ENCODE measurements at places on chromosomes 5 and 9.

- DNase-seq = no peak
These were observed 299.0 kb downstream of the PRELID2 start for GRCh38 chr5:145536133-145536532.

- no peak for DNase-seq
These were observed at the start of gene SEPTIN8 for GRCh38 chr5:132777209-132778069. Gene SEPTIN8 (minus strand): TSS chr5:132777239. CDS start chr5:132777137, 102 bp downstream.

- DNase-seq = peak; percentile 46
These were observed 19.6 kb upstream of the ISOC1 start for GRCh38 chr5:129074903-129075302.

- no peak for DNase-seq
These were observed 126.9 kb upstream of the ANKRD55 start for GRCh38 chr5:56359809-56360685.

GRCh38 chr5:36153726-36154125 lies 1.8 kb downstream of the SKP2 start:
- no peak for DNase-seq

DNA sequence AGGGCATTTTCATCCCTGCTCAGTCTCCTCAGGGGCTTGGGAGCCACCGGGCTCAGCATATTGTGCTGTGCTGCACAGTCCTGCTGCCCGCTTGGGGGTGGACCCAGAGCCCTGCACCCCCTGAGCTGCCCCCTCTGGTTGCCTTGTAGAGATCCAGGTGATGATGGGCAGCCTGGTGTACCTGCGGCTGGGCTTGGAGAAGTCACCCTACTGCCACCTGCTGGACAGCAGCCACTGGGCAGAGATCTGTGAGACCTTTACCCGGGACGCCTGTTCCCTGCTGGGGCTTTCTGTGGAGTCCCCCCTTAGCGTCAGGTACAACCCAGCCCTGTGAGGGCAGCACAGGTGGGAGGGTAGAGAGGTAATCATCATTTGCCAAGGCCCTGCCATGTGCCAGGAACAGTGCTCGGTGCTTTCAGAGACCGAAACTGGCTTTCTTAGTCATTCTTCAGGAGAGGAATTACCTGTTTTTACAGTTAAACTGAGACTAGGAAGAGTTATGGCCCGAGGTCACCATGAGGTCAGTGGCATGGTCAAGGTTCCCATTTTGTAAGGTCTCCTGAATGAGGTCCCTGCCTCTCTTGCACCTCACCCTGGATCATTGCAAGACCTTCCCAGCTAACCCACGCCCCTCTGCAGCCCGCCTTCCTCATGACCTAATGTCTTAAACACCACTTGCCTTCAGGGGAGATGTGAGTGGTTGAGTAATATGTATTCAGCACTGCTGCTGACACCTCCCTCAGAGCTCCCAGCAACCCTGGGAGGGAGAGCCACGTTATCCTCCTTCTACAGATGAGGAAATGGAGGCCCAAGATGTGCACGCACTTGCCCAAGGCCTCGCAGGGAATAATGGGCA lies 7.5 kb downstream of the NHP2 start:
- DNase-seq = no peak

- DNase-seq = no peak
These were observed 3.6 kb upstream of the RGMB start for GRCh38 chr5:98769959-98770208.

DNA sequence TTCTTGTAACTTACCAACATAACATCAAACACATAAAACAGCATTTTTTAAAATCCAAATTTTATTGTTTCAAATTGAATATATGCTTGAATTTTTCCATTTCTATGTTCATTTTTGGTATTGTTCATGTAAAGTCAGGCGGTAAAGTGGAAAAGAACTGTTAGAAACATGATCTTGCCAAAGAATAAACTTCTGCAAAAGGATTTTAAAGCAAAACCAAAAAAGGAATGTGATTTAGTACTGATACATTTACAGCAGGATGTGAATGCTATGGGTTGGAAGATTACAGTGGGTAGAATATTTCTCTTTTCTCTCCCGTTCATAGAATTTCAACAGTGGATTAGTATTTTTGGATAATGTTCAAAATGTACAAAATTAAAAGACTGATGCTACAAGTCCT lies 277.2 kb upstream of the MPDZ start:
- DNase-seq = no peak

DNA sequence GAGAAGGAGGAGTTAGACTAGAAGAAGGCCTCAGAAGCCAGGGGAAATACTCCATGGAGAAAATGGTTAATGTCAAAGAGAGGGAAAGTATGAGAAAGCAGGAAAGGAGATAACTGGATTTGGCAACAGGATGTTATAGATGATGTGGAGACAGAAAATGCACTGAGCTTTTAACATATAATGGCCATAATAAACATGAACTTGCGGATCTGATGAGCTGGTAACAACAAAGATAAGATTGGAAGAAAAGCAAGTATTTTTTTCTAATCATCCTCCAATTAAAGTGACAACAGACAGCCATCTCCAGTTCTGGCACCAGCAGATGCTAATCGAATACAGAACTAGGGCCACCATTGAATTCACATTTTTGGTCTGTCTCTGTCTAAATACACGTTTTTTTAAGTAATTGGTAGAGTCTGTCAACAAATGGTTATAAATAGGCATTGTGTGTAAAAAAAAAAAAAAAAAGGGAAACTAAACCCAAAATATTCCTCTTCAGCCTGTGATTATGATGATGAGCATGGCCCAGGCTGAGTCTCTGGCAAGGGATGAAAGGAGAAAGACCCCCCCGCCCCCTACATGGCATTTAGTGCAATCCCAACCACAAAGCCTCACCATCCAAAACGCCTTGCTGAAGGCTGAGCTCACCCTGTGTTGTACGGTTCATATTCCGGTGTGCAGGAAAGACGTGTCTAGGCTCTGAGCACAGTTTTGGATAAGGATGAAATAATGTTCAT lies 149.5 kb upstream of the LHFPL2 start:
- DNase-seq = no peak

DNA sequence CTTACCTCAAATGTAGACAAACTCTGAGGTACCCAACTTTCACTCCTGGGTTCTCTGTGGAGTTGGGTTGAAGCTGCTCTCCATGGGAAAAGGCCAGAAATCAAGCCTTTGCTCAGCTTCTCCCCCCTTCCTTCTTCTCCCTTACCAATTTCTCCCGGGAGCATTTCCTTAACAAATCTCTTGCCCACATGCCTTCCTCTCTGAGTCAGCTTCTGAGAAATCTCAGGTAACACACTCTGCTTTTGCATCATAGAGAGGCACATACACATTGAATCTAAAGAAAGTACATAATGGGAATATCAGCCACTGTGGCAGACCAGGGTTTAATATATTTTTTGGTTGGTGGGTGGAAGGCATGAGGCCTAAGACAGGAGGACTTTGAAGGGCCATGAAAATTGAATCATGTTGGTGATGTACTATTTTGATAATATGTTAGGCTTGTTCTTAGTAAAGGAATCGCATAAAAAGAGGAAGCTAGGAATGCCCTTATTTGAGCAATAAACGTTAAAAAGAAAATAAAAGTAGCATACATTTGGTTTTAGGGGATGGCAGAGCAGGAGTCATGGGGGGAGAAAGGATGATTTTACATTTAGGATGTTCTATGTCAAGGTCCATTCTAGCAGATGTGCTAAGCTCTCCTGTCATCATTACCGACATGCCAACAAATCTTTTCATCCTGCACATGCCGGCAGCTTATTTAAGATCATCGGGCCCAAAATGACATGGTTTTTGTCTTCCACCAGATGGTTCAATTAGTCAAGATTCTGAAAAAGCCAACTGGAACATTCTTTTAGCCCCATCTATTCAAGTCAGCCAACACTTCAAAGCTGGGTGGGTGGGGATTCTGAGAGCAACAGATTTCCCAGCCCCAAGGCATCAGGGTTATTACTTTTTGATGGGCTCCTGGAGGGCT lies 199.5 kb upstream of the CLINT1 start:
- DNase-seq = no peak

DNA sequence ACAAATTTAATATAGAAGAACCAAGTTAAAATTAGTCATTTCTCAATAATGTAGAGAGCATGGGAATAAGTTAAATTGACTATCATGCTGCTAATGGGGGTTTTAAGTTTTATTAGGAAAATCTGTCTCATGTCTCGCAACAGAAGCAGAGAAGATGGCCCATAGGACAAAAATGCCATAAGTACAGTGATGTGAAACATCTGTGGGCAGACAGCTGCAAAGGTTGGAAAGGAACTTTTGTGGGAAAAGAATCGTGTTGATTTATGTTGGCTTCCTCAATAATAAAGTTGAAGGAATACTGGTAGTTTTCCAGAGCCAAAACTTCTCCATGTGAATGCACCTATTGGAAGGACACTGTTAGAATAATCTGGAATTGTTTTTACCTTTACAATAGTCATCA lies 44.8 kb downstream of the VCAN start:
- DNase-seq = no peak

GRCh38 chr9:79674052-79674777 lies 102.5 kb downstream of the TLE4 start:
- DNase-seq = no peak

DNA sequence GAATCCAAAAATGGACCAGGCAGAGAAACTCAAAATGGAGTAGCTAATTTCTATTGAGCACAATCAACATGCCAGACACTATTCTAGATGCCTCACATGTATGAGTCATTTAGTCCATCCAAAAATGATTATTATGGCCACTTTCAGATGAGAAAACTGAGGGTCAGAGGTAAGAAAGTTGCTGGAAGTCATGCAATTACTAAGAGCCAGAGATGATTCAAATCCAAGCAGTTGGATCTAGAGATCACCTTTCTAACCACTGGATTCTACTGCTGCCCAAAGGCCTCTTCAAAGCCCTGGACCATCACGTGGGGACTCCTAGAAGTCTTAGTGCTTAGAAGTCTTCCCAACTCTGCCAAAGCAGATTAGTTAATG lies 51.8 kb upstream of the HMHB1 start:
- DNase-seq = no peak

DNA sequence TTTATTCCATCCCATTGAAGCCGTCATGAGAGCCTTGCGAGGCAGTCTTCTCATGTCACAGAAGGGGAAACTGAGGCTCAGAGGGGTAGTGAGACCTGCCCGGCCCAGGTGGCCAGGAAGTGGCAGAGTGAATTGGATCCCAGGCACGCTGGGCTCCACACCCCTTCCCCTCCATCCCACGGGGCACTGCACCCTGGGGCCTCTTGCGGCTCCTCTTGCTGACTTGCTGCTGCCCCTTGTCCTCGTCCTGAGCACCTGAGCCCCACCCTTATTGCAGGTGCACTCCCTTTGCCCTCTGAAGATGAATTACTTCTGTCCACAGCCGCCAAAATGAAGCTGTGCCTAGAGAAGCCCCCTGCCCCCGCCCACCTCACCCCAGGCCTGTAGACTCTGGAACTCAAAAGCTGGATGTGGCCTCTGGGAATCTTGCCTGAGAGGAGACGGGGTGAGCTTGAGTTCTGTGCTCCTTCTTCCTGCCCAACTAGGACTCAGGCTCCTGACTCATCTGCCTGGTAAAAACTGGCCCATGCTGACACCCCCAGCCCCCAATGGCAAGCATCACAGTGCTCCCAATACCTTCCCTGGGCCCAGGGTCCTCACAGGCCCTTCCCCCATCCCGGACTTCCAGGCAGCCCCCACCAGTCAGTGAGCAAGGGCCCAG lies 6.4 kb downstream of the NEURL1B start:
- no peak for DNase-seq

DNA sequence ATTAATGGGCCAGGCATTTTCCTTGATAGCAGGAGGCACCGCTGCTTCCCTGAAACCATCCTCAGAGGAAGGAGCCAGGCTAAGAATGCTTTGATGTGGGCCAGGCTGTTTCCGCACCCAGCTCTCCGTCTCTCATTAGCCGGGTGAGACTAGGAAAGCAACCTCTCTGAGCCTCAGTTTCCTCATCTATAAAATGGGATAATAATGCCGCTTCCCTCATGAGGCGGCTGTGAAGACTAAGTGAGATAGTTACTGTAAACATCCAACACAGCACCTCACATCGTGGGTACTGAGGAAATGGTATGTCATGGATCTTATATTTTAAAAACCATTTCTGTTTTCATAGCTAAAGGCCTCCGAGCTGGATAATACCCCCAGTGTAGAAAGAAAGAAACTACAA lies 46.5 kb downstream of the NEK6 start:
- no peak for DNase-seq

DNA sequence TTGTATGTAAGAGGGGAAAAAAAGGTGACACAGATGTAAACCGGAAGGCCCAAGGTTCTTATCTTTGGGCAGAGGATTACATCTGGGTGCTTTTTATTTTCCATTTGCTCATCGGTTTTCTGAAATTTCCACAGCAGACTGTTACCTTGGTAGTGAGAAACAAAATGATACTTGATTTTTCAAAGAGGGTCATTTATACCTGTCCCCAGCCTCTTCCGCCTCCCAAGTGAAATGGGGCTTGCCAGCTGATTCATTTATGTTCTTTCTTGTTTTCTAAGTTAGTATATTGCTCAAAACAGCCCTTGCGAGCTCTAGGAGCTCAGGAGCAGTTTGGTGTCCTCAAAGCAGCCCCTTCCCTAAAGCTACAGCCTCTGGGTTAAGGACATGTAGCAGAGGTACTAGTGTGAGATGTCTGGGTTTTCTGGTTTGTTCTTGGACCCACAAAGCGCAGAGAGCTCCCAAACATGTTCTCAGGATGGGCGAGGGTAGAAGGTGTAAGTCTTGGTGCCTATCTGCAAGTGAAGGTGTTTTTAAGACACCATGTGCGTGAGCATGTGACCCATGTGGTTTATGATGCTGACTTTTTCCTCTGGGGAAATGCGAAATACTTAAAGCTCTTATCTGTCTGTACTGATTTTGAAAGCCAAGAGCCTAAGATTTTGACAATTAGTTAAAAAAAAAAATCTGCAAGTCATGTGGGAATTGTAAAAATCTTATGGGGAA lies 38.3 kb downstream of the DAPK1 start:
- DNase-seq = no peak

DNA sequence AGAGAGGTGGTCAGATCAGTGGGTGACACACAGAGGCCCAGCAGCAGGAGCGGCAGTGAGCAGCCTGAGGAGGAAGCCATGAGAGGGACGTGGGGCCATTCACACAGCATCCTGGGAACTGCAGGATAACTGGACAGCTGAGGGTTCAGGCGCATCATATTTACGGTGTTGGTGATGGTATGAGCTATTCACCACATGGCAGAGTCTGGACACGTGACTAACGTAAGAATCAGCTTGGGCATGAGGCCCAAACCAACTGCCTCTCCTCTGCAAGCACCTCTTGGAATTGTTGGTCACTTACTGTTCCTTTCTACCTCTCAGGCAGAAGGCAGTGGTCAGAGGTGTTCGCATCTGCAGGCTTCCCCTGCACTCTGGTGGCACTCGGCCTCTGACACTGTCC lies 141.1 kb downstream of the ENTREP1 start:
- no peak for DNase-seq

GRCh38 chr5:151159649-151160373 lies 2.2 kb upstream of the ANXA6 start:
- DNase-seq = no peak

- DNase-seq = no peak
These were observed 31.0 kb downstream of the CAMK4 start for GRCh38 chr5:111255169-111255568.

DNA sequence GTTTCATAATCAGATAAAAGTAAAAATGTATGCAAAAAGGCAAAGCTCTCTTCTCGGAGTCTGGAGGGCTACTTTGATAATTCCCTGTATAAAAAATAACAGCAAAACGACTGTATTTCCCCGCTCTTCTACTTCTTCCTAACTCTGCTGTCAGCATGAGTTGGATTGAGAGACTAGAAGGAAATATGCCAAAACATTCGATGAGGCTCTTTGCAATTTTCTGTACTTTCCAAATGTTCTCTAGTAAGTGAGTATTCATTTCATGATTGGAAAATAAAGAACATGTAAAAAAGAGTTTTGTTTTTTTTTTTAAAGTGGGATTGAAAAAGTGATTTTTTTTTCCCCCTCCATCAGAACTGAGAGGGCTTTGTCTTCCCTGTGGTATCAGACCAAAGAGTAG lies 677.5 kb downstream of the ACTL7B start:
- DNase-seq = no peak
